ENCODE measurements at places on chromosomes 6 and 20.

- DNase-seq: no peak
Observed at GRCh38 chr6:74979065-74979766, 226.6 kb downstream of the COL12A1 start.

DNA sequence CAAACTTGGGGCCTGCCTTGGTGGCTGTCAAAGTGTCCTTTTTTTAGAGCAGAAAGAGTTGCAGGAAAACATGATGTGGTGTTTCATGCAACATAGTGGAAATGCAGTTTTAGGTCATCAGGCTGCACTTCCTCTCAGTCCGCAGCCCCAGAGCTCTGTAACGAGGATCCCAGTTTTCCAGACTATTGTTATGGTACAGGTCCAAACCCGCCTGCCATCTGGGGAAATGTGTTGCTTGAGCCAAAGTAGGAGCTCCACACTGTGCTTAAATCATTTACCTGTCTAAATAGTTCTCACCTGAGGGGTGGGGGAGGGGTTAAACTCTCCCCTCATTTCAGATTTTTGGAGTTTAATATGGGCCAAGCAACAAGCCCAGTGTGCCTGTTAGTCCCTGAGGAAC, 59.8 kb downstream of the GOPC start:
- DNase-seq: no peak

DNA sequence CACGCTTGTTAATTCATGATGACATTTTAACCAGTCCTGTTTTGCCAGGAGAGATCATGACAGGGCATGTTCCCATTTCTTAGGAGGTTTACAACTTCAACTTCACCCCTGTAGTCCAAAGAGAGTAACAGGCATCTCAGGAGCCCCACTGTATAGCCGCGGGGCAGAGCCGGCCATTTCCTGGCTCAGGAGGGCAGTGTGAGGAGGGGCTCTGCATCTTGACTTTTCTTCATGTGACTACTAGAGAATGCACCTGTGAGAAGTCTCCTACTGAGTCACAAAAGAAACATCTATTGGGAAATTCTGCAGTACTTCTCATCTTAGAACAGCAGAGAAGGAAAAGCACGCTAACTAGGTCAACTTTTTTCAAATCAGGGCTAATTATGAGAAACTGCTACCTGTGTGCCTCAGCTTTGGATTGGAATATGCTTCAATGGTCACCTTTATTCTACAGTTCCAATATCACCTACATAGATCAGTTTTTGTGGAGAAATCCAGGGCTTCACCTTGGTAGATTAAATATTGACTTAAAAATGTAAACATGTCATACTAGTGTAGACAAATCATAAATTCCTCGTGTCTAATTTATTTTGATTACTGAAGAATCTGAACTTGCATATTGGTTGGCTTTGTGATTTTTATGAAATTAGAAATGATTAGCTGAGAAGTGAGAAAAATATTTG, 28.6 kb upstream of the SIM1 start:
- no peak for DNase-seq

DNA sequence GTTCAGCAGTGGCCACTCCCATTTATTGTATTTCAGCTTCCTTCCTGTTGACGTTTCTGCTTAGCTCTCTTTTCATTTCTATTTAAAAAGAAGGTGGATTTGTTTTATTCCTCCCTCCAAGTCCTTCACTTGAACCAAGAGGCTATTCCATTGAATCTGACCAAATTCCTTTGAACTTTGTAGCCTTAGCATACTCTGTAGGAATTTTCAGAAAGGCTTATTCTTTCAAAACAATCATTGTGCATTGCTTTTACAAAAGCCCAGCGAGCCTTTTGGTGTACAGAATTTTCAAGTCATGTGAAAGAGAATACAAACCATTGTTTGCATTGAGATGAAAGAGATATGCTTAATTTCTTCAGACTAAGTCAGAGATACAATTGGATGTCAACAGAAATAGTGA, 151.0 kb upstream of the INSM1 start:
- no peak for DNase-seq

- no peak for DNase-seq
Observed at GRCh38 chr6:51352506-51353029, 533.9 kb downstream of the TFAP2B start.

- DNase-seq: no peak
Observed at GRCh38 chr6:28005975-28006374, 48.9 kb downstream of the OR2B6 start.

GRCh38 chr6:18244251-18244650, 20.1 kb downstream of the DEK start:
- DNase-seq: no peak

DNA sequence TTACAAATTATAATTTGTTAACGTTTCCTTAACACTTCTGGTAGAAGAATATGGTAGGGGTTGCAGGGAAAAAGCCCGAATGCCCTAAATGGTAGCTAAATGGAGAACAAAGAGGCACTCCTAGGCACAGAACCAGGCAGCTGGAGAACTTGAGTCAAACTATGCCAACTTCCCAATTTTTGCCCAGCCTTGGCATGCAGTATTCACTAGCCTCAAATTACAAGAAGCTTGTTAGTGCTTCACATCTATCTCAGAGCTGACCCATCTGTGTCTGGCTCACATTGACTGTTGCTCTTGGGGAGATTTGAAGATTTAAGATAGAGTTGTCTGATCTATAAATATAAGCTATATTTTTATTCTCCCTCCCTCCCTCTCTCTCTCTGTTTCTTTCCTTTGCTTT, 19.4 kb upstream of the LRFN2 start:
- no peak for DNase-seq

Data from activated T-cell treated with anti-CD3 and anti-CD28 coated beads for 4 hours (primary cell).